ENCODE measurements at places on chromosomes 5 and 9. TPM values are rescaled to one million over a fixed set of nuclear protein-coding genes. Genes with fewer than 3 reads are reported as not detected.

The CCNO gene
- total RNA-seq, result 0.10 TPM

The SCAI gene
- 11.7 TPM for total RNA-seq

The OR1J2 gene
- total RNA-seq, result not detected

The PCDHGA10 gene
- 0.13 TPM for total RNA-seq

The SLC1A1 gene
- total RNA-seq, result 0.05 TPM

The ABCA2 gene
- total RNA-seq, result 25.7 TPM

The FIBCD1 gene
- not detected for total RNA-seq

The LIFR gene
- total RNA-seq, result 0.10 TPM

The GTF2H2C gene
- 56.9 TPM for total RNA-seq

The DNAH5 gene
- not detected for total RNA-seq

The SPINK13 gene
- not detected for total RNA-seq

The CAVIN4 gene
- not detected for total RNA-seq

The ADCY2 gene
- total RNA-seq, result not detected

The CARTPT gene
- total RNA-seq, result not detected

The TMEM252 gene
- total RNA-seq, result not detected

The SIT1 gene
- 86.6 TPM for total RNA-seq

The TMEFF1 gene
- 0.13 TPM for total RNA-seq

- DNase-seq, result no peak
Measured at GRCh38 chr5:78647838-78648358, 674 bp downstream of the LHFPL2 start.

- DNase-seq, result no peak
Measured at GRCh38 chr5:160359816-160360215, 10.6 kb downstream of the C1QTNF2 start.

DNA sequence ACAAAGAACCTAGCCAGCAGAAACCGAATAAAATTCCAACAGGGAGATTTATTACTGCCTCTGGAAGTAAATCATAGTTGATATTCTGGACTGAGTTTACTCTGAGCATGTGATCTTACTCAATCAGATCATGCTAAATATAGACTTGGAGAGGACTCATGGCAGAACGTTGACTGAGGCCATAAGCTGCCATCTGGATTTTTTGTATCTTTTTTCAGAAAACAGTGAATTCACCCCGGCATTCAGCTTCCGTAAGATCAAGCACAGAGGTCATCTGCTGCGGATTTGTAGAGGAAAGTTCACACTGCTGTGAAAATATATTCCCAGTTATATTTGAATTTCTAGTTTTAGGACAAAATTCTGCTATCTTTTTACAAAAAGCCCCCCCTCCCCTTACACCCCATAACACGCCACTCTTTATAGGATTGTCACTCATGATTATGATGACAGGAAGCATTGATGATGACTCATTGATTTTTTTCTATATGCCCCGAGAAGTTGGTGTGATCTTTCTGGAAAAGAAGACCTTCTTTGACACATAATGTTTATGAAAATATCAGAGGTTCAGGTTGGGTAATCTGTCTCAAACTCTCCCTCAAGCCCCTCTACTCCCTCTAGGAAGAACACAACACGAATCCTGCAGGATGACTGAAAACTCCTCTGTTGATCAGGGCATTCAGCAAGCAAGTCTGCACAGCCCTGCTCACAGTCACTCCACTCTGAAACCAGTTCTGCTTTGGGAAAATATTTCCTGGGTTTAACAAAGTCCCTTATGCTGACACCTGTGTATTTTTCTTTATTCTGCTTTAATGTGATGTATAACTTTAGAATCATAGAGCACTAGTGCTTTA lies 70.8 kb downstream of the NXNL2 start:
- DNase-seq, result no peak

- no peak for DNase-seq
Measured at GRCh38 chr9:72278959-72279358, 86.0 kb downstream of the ZFAND5 start.

GRCh38 chr5:14521748-14522147 lies 59.8 kb upstream of the OTULINL start:
- no peak for DNase-seq

- DNase-seq, result peak; percentile 5
Measured at GRCh38 chr5:31825518-31826068, 186.7 kb downstream of the PDZD2 start.

DNA sequence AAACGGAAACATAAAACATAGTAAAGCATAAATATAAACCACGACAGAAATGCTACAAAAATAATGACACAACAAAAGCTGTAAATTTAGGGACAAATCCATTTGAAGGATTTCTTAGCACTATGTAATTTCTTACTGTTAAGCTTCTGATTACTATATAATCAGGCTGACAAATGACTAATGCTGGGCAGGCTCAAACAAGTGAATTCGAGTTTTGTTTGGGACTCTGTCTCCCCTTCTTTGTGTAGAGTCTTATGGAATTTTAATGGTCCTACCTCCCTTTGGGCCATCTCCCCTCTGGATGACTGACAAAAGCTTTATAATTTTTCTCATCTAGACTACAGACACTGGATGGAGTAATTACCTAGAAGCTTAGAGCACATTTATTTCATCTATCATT lies 24.6 kb upstream of the KIF2A start:
- DNase-seq, result no peak

DNA sequence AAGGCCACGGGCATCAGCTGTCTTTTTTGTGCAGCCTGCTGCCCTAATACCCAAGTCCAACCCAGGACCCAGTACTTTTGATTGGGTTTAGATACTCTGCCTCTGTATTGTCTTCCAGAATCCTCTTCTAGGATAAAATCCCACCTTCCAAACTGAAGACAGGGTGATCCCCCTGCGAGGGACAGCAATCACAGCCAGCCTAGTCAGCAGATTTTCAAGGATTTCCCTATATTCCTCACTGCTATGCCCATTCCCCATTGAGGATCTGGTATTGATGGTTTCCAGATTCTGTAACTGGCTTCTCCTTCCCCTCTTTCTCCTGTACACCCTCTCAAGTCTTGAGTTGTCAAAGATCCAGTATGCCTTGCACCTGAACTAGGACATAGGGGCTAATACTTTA lies 389.4 kb downstream of the TRIM36 start:
- DNase-seq, result no peak

- DNase-seq, result no peak
Measured at GRCh38 chr9:110188991-110189390, 19.0 kb downstream of the C9orf152 start.

- DNase-seq, result no peak
Measured at GRCh38 chr9:108835831-108836230, 20.0 kb downstream of the ACTL7B start.

- DNase-seq, result no peak
Measured at GRCh38 chr5:62718324-62718723, 139.7 kb downstream of the LRRC70 start.

GRCh38 chr5:108728566-108729241 lies 19.0 kb upstream of the FER start:
- DNase-seq, result peak; percentile 30

- DNase-seq, result no peak
Measured at GRCh38 chr9:136312436-136312835, 8.5 kb upstream of the CCDC187 start.

DNA sequence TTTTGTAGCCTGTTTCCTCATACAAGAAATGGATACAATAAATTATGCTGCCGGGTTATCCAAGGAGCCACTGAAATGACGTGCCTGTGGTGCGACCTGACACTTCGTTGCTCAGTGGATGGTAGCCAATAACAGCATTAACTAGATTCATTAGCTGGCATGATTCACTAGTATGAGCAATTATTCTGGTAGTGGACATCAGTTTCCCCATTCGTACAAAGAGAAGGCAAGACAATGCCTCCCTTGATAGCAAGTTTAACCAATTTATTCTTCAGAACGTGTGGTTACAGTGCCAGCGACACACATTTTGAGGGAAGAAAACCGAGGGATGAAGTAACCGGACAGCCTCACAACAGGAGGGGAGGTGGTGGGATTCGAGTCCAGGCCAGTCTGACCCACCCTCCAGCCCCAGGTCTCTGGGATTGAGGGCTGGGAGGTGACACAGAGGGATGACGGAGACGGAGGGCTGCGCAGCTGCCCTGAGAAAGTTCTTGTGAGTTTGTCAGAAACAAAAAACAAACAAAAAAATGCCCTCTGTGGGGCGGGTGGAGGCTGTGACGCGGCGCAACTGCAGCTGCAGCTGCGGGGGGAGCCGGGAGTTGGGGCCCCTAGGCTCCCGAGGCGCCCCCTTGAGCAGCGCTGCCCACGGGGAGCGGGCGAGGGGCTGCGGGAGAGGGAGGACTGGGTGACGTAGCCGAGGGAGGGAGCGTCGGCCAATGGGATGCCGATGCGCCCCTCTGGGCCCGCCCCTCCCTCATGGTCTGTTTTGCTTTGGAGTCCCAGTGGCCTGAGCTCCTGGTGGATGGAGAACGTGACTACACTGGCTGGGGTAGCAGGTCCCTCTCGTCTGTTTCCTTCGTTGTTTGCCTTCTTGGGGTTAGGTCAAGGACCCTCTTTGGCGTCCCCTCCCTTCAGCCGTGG lies 10.9 kb downstream of the LHX2 start:
- DNase-seq, result no peak

- no peak for DNase-seq
Measured at GRCh38 chr5:91534332-91534731, 151.2 kb upstream of the ARRDC3 start.

DNA sequence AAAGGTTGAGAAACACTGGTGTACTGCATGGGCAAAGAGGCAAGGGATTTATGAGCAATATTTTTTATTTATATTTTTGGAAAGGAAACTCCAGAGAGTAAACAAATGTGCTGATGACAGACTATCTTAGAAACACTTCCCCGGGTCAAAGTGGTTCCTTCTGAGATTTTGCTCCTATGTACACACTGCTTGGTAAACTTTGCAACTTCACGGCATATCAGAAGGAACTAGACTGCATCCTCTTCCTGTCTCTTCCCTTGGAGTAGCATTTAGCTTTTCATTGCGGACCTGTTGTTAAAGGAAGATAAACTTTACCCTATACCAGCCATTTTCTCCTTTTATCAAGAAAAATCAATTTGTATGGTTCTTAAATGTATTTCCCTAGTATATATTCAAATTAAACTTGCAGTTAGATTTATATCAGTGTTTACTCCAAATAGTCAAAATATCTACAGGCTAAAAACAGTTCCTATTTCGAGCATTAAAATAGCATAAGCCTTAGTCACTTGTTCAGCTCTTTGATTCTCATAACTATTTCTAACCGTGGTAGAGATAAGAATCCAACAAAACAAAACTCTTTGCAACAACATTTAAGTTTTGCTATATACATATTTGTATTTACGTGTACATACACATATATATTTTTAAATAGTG lies 48.0 kb upstream of the LRRC19 start:
- DNase-seq, result no peak

- no peak for DNase-seq
Measured at GRCh38 chr9:92414566-92414965, 9.7 kb downstream of the OMD start.

GRCh38 chr9:13279284-13280141 lies at the start of gene MPDZ:
Gene MPDZ, minus strand, starts transcription at chr9:13279692. Its CDS starts 29,377 bp downstream, at chr9:13250315.
- DNase-seq, result no peak

GRCh38 chr5:133327946-133328401 lies 276.2 kb downstream of the HSPA4 start:
- no peak for DNase-seq

DNA sequence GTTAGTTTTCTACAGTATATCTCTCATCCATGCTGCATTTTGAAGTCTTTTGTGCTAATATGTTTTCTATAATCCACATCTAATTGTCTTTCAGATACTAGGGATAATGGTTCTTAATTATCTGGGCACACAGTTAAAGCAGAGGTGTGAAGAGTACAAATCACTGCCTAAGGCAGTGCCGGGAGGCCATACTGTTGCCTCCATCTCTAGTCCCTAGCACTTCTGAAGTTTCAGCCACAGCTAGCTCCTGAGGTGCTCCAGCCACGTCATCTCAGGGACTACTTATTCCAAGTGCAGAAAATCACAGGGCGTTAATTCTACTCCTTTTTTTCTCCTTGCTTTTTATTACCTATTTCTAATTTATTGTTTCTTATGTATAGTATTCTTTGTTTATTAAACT lies 760.0 kb upstream of the FAM174A start:
- no peak for DNase-seq

- no peak for DNase-seq
Measured at GRCh38 chr5:38581597-38581996, 25.2 kb upstream of the LIFR start.

All from activated T-helper 1 cell treated with anti-CD3 and anti-CD28 coated beads, Interleukin-12 subunit alpha, Interleukin-12 subunit beta, Interleukin-2, Interleukin-4 antibody, amounts not matched to agents 30 ng/mL and 10 ng/mL and 1 ng/mL, durations not matched to agents 14 hours and 24 hours and 36 hours (primary cell).